ENCODE measurements at places on chromosomes 4 and X.

DNA sequence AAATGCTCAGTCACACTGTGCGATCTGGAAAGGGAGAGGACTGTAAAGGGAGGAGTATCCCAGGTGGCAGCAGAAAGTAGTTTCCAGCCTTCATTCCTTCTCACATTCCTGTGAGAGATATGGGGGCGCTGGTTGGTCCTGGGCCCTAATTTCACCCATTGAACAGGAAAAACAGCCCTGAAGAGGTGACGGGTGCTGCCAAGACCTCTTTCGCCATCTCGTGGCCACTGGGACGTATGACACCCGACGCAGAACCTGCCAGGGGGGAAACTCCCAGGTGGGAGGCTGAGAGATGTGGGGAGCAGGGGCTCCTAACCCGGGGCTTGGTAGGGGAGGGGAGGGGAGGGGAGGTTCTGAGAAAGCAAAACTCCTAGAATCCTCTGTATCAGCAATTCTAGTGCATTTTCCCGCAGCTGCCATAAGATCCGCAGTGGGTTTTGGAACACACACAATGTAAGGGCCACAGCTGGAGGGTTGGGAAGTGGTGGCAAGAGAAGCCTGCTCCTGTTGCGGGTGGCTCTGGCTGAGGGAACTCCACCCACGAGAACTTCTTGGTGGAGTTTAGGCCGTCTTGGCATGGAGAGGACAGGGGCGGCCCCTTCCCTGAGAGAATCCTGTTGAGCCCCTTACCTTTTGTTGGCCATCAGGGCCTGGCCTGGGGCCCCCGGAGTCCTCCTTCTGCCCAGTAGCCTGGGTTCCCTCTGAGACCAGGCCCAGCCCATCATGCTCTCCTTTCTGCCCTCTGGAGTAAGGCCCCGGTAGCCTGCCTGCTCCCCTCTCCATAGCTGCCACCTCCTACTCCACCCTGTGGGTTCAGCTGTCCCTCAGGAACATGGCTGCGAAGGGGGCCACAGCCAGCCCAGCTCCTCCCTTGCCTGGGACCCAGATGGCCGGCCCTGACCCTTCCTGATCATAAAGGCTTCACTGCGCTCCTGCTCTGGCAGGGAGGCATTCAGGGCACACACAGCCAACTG is 134.1 kb downstream of the OR13H1 start:
- peak; percentile 56 for DNase-seq

GRCh38 chr4:86908251-86908657 is 16.0 kb upstream of the C4orf36 start:
- no peak for DNase-seq

DNA sequence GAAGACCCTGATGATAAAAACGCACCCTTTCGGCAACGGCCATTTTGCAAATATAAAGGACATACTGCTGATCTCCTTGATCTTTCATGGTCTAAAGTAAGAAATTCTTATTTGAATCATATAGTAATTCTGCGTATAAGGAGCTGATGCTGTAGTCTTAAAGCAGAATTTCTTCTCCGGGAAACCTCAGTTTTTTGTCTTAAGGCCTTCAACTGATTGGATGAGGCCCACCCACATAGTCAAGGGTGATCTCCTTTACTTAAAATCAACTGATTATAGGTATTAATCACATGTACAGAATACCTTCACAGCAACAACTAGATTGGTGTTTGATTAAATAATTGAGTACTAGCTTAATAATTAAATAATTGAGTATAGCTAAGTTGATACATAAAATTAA is 62.8 kb upstream of the DOCK11 start:
- no peak for DNase-seq

DNA sequence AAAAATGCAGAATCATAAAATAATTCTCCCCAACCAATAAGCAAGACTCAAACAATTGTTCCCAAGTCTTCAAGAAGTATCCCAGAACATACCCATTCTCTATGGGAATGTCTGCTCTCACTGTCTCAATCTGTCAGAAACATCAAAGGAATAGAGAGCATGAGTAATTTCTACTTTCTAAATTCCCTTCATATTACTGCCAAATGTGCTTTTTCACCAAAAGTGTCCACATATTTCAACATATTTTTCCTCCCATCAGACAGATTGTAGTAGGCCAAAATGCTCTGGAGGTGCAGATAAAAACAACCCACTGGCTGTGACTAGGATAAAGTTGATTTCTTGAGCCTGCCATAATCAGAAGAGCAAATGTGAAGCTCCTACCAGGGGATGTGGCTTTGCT is 692.0 kb upstream of the FAM241A start:
- DNase-seq: no peak

- peak; percentile 29 for DNase-seq
Measured at GRCh38 chr4:1356181-1356998, 9.4 kb downstream of the UVSSA start.

DNA sequence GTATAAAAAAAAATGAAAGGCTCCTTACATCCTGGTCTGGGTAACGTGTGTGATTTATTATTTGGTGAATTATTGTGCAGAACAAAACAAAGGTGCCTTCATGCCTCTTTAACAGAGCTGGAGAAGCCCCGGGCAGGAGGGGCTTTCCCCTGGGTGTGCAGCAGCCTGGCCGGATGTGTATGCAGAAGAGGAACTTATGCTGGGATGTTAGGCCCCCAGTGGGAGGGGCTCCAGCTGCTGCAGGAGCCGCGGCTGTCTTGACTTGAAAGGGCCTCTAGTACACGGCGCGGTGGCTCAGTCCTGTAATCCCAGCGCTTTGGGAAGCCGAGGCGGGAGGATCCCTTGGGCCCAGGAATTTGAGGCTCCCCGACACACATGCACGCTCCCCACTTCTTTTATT is 16.0 kb downstream of the CCNQ start:
- DNase-seq: peak; percentile 61

DNA sequence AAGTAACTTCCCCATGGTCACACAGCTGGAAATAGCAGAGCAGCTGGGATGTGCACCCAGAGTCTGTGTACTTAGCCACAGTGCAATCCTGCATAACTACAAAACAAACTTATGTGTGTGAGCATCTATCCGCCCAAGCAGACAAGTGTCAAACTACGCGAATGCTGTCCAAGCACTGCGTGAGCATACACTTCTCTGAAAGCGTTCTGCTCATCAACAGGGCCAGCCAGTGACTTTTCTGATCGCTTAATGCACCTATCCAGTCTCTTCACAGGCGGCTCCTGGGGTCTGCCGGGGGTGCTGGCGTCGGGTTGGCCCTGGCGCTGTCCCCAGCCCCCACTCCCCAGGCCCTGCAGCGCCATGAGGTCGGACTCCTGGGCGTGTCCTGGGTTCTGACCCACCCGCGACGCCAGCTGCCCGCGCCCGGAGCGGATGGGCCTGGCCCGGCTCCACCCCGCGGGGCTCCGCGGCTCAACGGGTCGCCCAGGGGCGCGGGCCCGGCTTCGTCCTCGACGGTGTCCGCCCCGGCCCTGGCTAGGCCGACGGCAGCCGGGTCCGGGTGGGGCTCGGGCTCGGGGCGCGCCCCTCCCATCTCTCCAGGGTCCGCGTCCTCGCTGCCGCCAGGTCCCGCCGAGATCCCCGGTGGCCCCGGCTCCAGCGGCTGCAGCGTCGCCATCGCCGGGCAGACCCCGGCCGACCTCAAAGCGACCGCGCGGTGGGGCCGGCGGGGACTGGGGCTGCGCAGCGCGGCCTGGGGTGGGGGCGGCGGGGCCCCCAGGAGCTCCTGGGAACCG is 1.3 kb upstream of the ZNF141 start:
- no peak for DNase-seq

DNA sequence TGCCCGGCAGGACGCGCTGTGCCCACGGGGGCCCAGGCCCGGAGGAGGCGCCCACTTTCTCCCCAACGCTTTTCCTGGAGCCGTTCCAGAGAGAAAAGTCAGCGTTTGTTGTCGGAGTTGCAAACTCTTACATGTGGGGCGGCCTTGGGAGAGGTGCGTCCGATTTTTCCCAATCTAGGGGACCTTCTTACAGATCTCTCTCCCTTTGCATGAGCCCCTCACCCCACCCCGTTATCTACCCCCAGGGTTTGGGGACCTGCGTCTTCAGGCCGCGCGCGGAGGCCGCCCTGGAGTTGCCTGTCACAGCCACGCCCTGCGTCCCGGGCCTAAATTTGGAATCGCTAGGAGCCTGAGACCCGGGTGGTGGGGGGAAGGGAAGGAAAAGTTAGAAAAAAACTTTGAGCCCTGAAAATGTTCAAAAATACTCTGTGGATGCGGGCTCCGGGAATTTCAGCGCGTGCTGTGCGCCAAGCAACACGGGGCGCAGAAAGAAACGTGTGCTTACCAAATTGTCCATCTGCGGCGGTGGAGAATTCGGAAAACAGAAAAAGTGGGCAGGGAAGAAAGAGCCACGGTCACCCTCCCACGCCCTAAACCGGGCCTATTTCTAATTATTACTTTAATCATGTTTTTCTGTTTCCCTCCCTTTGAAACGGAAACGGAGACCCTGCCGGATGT is 587 bp downstream of the CD99 start:
- no peak for DNase-seq

DNA sequence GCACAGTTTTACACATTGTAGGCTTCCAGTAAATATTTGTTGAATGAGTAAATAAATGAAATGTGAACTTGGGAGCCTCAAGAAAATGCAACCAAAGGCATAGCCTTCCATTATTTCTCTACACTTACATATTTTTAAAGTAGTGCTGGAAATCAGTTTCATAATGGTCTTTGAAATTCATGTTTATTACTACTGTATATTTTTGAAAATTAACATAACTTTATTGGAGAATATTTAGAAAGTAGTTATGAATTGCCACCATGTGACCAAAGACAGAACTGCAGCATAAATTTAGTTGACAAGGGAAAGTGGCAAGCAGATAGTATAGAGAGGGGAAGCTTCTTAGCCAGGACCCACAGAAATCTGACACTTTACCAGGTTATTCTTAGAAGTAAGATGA is 6.4 kb downstream of the TCEAL8 start:
- peak; percentile 8 for DNase-seq

DNA sequence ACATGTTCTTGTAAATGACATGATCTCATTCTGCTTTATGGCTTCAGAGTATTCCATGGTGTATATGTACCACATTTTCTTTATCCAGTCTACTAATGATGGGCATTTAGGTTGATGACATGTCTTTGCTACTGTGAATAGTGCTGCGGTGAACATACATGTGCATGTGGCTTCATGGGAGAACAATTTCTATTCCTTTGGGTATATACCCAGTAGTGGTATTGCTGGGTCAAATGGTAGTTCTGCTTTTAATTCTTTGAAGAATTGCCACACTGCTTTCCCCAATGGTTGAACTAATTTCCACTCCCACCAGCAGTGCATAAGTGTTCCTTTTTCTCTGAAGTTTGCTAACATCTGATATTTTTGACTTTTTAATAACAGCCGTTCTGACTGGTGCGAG is 1080.3 kb downstream of the CCSER1 start:
- DNase-seq: no peak

GRCh38 chr4:189060104-189060503 is 880.6 kb upstream of the FRG1 start:
- DNase-seq: no peak

GRCh38 chrX:111372086-111372485 is 39.9 kb downstream of the DCX start:
- DNase-seq: no peak

DNA sequence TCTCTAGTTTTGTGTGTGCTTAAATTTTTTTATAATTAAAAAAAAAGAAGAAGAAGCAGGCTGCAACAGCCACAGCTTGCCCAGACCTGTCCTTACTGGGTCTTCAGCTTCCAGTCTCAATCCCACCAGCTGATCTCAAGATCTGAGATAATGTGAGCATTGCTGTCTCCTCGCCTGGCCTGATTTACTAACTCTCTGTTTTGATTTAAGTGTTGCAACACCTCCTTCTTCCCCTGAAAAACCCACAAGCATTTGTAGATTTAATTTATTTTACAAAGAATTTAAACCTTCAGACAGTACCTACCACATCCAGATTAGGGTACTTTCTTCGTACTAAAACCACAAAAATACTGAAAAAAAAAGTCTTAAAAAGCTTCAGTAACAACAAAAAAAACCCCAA is 38.0 kb downstream of the FAM241A start:
- DNase-seq: peak; percentile 23

All from activated CD4-positive, alpha-beta T cell treated with anti-CD3 and anti-CD28 coated beads, Interleukin-2, amount 50 U/mL, for 16 hours (primary cell).